ENCODE measurements at places on chromosomes 16 and 17.

GRCh38 chr16:3088925-3089716 lies 10.0 kb downstream of the ZSCAN10 start:
- no peak for DNase-seq

- no peak for DNase-seq
Observed at GRCh38 chr16:88725609-88726407, 19.5 kb downstream of the CTU2 start.

DNA sequence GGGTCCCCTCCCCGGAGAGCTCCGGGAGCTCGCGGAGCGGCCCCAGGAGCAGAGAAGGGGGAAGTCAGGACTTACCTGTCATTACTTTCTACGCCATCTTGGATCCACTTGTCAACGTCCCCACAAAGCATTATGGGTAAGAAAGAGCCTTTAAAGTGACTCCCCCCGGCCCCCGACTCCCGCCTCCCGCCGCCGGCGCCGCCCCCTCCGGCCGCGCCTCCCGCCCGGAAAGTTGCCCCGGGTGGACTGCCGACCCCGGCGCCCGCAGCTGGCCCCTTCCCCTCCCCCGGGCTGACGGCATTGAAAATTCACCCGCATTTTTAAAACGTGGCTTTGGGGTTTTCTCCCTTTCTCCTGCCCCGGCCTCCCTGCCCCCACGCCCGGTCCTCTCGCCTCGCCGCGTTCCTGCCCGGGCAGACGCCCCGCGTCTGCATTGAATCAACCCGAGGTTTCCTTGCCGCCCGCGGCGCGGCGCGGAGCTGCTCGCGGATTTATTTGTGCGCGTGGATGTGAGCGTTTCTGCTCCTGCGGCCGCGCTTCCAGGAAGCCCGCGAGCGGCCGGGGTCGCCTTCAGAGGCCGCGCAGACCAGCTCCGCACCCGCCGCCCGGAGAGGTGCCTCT lies at the start of gene HELZ:
Gene HELZ (minus strand): TSS at position 124 of the 621 bp plus-strand sequence. CDS start 26,392 bp downstream, outside the sequence.
- DNase-seq, result peak; percentile 85

GRCh38 chr16:64172226-64172625 lies 949.6 kb downstream of the CDH11 start:
- DNase-seq, result no peak

DNA sequence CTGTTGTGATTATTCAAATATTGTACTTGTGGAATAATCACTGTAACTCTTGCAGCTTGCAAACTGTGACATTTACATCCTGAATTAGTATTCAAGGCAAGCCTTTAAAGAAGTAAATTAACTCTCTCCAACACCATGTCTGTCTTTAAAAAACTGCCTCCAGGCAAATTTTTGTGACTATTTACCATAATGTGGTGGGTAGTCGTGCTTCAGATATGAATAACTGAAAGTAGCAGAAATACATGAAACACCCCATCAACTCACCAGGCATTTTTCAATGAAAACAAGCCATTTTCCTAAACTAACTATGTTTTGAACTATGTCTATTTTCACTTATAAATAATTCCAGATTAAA lies 217.4 kb upstream of the PSMD7 start:
- DNase-seq, result no peak

- peak; percentile 57 for DNase-seq
Observed at GRCh38 chr16:1428511-1428910, 2.4 kb upstream of the PERCC1 start.

DNA sequence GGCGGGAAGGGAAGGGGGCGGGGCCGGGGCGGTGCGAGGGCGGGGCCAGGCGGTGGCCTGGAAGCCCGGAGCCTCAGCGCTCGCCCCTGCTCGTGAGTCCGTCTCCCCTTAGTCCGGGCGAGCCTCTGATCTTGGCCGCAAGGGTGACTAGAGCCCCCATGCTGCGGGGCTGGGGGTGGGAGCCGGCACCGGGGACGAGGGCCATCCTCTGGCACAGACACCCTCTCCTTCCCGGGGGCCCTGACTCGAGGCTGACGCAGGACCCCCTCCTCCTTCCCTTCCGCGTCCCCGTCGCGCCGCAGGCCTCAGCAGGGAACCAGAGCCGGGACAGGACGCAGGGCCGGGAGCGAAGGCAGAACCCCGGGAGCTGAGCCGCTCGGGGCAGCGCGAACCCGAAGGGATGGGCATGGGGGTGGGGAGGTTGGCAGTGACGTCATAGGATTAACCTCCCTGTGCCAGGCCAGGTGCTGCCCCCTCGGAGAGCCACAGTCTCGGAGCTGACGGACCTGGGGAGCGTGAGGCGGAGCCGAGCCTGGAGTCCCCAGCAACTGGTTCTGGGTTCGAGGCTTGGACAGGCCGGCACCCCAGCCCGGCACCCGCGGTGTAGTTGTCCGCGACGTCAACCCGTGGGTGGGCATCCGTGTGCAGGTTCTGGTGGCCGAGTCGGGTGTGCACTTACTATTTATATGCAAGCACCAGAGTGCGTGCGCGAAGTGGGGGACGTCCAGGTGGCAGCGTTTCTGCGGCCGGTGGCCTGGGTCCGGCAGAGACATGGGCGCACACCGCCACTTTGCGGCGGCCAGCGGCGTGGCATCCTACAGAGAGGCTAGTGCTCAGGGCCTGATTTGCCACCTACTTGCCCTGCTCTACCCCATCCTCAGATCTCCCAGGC lies 503 bp upstream of the PLCD3 start:
- peak; percentile 93 for DNase-seq

GRCh38 chr17:57666946-57667345 lies 78.2 kb downstream of the CCDC182 start:
- DNase-seq, result no peak

- no peak for DNase-seq
Observed at GRCh38 chr17:4317610-4318009, 48.9 kb downstream of the UBE2G1 start.

DNA sequence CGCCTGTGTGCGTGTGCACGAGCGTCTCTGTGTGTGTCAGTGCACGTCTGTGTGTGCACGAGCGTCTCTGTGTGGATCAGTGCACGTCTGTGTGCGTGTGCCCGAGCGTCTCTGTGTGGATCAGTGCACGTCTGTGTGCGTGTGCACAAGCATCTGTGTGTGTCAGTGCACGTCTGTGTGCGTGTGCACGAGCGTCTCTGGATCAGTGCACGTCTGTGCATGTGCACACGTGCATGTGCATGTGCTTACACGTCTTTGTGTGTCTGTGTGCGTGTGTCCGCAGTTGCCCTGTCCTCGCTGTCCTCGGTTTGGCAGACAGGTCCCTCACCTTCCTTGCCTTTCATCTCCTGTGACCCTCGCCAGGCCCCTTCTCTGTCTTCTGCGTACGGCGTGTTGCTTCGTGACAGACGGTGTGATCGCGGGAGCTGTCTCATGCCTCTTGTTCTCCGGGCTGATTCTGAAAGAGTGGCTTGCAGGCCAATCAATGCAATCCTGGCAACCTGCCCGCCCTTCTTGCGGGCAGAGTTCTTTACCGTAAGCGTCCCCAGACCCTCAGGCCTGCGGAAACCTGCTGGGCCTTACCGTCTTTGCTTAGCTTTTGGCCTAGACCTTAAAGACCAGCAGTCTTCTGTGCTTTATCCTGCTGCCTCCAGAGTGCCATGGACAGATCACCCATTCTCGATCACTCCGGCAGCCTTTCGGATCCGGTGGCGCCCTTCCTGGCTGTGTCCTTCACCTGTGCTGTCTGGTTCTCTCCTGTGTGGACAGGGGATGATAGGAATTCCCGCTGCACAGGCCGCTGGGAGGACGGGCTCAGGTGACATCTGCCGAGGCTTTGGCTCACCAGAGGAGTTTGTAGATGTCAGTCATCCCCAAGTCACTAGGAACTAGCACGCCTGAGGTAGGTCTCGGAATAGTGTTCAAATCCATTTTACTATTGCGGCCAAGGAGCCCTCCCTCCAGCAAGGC lies 18.5 kb downstream of the MLYCD start:
- no peak for DNase-seq

- no peak for DNase-seq
Observed at GRCh38 chr17:49871211-49871610, 23.3 kb upstream of the TAC4 start.

GRCh38 chr16:27339180-27339579 lies 25.4 kb downstream of the IL4R start:
- DNase-seq, result no peak

DNA sequence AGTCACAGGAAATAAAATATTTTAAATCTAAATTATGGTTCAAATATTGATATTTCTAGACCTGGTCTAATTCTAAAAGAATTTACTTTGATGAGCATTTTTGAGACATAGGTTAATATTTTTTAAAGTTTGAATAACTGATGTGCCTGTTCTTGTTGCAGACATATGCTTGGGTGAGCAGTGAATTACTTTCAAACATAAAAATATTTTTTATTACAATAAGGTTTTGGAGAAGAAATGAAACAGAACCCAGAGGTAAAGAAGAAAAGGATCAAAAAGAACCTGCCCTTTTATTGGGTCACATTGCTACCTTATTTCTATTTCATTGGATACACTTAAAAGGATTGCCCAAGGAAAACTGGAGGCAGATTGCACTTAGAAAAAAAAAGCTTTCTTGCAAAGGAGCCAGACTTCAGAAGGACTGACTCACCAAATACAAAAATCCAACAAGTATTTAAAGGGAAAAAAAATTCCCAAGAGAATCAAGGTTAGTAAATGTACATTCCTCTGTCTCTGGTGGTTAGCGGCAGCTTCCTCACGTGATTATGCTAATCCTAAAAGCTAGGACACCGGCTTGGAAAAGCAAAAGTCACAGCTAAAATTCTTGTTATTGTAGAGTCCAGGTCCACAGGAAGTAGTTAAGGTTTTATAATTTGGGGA lies 18.5 kb downstream of the ENPP7 start:
- no peak for DNase-seq

- DNase-seq, result no peak
Observed at GRCh38 chr17:61414141-61414935, 14.7 kb downstream of the TBX2 start.

- DNase-seq, result no peak
Observed at GRCh38 chr17:4453812-4454591, 20.3 kb downstream of the SPNS3 start.

DNA sequence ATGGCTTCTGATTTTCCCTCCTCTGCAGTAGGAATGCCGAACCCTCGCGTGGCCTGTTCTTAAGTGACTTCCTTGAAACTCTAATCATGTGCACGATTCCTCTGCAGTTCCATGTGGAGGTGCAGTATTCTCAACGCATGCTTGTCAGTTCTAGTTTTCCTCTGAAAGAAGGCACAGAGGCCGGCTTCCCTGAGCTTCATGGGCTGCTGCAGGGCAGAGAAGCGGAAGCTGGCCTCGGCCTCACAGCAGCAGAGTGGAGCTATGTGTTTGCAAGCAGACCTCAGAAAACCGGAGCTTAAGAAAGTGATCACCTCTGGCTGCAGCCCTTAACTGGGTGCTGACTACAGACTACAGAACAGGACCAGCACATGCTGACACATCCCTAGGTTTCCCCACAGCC lies 500.7 kb downstream of the GRIN2A start:
- no peak for DNase-seq

GRCh38 chr17:40714473-40714872 lies 10.9 kb upstream of the KRT24 start:
- no peak for DNase-seq

DNA sequence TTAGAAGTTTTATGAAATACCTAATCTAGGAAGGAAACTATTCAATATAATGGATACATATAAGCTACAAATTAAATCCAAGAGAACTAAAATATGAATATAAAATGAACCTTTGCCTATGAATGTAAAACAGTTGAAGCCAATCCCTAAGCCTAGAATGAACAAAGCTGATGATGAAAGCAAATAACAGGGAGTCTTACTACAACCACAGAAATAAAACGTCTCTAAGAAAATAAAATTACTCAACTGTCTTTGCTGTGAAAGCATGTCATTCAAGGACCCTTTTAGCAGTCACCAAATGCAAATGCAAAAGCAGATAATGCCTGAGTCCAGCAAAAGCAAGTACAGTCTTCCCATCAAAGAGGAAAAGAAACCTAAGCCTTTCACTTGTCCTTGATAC lies 23.0 kb downstream of the FAM222B start:
- DNase-seq, result no peak

DNA sequence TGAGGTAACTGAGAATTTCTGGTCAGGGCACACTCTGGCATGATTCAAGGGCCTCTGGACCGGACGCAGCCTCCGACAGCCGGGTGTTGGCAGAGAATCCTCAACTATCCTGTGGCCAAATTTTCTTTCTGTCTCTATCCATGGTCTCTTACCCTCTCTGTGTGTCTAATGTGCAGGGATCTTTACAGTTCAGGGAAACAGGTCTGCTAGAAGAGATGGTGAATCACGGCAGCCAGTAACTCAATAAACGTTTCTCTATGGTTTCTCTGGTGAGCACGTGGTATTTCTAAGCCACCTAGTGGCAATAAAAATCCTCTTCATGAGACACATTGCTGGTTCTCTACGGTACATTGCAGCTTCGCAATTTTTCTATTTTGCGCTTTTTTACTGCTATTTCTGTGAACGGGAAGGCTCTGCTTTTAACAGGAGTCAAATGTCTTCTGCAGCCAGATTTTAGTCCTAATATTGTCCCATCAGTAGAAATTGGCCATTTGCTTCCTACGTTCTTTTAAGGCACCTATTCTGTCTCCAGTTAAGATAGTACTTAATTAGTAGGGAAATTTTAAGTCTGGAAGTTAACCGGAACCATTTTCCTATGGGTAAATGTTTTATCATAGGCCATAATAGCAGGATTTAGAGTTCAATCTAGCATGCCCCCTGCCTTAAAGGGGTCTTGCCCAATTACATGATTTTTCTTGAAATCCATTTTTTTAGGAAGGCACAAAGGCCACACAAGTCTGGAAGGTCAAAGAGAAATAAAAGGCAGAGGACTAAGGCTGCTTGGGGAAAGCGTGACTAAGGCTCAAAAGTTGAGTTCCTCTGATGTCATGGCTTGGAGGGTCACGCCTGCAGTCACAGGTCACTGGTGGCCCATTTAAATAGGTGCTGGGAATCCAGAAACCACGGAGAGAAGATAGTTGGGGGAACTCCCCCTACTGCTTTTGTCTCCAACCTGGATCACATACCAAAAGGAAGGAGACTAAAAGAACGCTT lies 31.5 kb downstream of the QPRT start:
- peak; percentile 53 for DNase-seq

- DNase-seq, result no peak
Observed at GRCh38 chr16:17408296-17408695, 62.5 kb downstream of the XYLT1 start.

- DNase-seq, result no peak
Observed at GRCh38 chr16:61681673-61682072, 354.6 kb downstream of the CDH8 start.

All from HEK293T (cell line).